ENCODE measurements at places on chromosomes 11 and 22.

- DNase-seq, result no peak
These were observed 189.7 kb downstream of the BRD1 start for GRCh38 chr22:49638001-49638400.

DNA sequence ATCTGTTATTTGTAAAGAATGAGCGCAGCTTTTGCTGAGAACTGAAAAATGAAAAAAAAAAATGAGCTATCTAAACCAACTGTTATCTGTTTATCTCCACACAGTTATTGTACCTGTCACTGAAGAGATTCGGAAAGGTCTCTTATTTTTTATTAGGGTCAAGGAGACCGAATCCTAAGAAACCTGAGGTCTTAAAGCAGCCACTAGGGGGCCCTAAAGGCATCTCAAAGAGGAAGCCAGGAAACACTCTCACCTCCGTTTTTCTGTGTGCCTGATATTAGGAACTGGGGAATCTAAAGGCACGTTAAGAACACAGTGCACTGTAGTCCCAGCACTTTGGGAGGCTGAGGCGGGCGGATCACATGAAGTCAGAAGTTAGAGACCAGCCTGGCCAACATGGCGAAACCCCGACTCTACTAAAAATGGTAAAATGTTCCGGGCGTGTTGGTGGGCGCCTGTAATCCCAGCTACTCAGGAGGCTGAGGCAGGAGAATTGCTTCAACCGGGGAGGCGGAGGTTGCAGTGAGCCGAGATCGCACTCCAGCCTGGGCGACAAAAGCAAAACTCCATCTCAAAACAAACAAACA, 3.5 kb upstream of the LARGE1 start:
- DNase-seq, result no peak

DNA sequence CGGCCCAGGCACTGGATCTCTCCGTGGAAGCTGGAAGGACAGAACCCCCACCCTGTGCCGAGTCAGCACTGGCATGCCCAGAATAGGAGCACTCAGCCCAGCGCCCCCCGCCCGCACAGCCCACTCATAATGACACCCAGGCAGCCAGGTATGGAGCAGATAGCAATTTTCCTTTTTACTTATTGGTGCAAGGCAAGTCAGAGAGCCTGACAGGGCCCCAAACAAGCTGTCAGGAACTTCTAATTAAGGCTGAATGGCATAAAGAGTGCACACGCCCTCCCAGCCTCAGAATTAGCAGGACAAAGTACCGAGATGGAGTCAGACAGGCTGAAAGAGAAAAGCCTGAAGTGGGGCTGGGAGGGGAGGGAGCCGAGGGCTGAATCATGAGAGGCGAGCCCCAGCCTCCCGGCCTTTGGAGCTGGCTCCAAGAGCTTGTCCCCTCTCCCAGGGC, 76.9 kb downstream of the DSCAML1 start:
- no peak for DNase-seq

- DNase-seq, result no peak
These were observed 13.8 kb downstream of the PLXNB2 start for GRCh38 chr22:50293441-50294318.

- DNase-seq, result no peak
These were observed 1.3 kb downstream of the PIK3C2A start for GRCh38 chr11:17206463-17206862.

Data from stimulated activated CD8-positive, alpha-beta memory T cell treated with anti-CD3 and anti-CD28 coated beads, Interleukin-7, amount 100 ng/mL, for 48 hours (primary cell).